Body of pancreas (tissue), 4 donors: ENCODE measurements at places on chromosomes 11 and 22. TPM values are rescaled to one million over a fixed set of nuclear protein-coding genes. Genes with fewer than 3 reads are reported as not detected.

TSGA10IP gene
- not detected for total RNA-seq

ANO5 gene
- total RNA-seq: 3.3 TPM

SYT7 gene
- 8.6 TPM for total RNA-seq

- DNase-seq: no peak
Measured at GRCh38 chr11:114297806-114298709, 1.9 kb downstream of the NNMT start.

DNA sequence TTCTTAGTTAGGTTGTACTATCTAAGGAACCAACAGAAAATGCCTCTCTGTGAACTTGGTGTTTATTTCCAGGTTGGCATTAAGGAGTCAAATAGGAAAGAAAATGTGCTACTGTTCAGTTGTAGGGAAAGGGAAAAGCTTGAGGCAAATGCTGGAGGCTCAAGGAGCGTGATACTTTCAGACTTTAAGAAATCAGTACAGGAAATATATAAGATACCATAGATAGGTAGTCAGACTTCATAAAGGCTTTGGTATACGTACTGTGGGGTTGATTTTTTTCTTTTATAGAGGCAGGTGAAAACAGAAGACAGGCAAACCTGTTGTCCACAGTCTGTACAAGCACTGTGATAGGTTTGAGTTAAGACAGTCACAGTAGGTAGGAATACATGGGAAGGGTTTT is 30.8 kb downstream of the EP300 start:
- DNase-seq: no peak

GRCh38 chr11:1088927-1089737 is 14.5 kb downstream of the MUC2 start:
- no peak for DNase-seq

DNA sequence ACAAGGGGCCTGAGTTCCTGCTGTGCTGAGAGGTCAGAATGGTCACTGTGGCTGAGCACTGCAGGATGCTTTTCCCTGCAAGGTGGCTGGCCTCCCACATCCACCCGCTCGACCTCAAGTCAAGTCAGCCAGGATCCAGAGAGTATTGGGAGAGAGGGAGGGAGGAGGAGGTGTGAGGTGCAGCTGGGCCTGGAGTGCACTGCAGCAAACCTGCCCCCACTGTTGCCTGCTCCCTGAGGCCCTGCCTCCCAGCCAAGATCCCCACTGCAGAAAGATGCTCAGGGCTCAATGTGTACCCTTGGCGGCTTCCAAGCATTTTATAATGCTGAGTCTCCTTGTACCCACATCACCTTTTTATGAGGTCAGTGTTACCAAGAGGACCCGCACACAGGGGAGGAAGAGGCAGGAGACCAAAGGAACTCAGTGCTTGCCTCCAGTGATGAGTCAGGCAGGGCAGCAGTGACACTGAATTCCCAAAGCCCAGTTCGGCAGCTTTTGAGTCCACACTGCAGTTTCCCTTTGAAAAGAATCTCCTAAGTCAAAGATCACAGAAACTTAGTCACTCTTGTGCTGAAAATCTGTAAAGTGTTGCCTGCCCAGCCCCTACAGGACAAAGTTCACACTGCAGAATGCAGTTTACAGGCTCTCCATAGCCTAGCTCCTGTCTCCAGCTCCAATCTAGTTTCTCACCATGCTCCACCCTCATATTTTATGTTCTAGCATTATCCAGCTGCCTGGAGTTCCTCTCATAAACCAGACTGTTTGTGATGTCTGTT is 3.1 kb downstream of the ENDOD1 start:
- no peak for DNase-seq

DNA sequence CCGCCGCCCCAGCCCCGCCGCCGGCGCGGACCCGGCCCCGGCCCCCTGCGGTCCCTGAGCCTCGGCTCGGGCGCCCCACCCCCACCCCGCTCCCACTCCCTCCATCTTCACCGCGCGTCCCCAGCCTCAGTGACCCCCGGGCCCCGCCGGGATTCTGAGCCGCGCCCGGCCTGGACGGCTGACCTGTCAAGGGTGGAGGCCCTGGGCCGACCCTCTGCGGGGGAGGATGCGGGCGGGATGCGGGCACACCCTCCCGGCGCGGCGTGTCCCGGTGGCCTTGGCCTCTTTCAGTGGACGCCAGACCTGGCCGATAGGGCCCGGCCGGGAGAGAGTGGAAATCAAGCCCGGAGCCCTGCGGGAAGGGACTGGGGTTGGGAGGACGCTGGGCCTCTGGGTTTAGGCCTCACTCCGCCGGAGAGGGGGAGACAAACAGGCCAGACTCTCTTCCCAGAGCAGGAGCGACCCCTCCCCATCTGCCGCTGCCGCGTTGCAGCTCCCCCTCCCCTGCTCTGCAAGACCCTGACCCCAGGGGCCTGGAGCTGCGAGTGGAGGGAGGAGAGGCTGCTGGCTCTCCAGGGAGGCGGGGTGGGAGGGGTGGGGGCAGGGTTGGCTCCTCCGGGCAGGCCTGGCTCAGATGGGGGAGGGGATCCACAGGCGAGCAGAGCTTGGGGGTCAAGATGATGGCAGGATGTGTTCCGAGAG is 525 bp downstream of the MAPK8IP2 start:
- no peak for DNase-seq

GRCh38 chr11:70351646-70352045 is 46.7 kb upstream of the CTTN start:
- no peak for DNase-seq
